Activated CD4-positive, alpha-beta T cell treated with anti-CD3 and anti-CD28 coated beads for 1 hour (primary cell): ENCODE measurements at places on chromosomes 6 and 20.

- DNase-seq: no peak
These were observed 102.7 kb upstream of the QKI start for GRCh38 chr6:163311830-163312229.

DNA sequence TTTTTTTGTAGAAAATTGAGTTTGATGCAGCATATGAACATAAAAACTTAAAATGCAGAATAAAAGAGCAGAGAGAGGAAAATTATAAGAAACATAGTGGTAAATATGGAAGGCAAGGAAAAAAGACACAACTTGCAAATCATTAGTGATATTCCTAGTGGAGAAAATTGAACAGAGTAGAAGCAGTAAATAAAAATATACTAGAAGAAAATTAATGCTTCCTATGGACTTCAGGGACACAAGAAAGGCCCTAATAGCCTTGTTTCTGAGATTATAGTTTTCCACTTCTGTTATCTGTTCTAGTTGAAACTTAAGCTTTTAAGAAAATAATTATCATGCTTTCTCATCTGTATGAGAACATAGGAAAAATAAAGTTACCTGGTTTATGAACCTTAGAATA, 25.6 kb upstream of the ADIG start:
- DNase-seq: no peak

GRCh38 chr20:5687884-5688283, 62.3 kb upstream of the SHLD1 start:
- no peak for DNase-seq

DNA sequence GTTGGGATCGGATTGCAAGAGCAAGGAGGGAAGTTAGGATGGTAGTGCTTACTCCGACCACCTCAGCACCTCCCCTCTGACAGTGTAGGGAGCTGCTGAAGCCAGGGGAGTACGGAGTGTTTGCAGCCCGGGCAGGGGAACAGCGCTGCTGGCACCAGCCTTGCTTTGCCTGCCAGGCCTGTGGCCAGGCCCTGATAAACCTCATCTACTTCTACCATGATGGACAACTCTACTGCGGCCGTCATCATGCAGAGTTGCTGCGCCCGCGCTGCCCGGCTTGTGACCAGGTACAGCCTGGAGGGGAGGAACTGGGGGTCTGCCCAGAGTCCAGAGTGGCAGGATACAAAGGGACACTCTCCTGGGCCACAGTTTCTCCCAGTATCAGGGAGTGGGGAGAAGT, 2.2 kb upstream of the TOMM6 start:
- no peak for DNase-seq

DNA sequence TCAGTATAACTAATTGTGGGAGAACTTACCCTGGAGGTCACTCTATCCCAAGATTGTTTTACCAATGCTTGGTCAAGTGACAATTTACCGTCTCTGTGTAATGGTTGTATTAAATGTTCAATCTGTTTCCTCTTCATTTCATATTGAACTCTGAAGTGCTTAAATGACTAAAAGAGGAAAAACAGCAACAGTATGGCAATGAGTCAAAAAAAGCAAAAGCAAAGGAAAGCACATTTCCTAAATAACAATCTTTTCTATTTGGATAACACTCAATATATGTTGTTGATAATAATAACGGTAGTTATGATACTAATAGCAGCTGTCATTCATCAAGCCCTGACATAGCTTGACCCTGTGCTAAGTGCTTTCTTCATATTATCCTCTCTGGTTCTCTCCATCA, 152.4 kb downstream of the SYNE1 start:
- DNase-seq: no peak

DNA sequence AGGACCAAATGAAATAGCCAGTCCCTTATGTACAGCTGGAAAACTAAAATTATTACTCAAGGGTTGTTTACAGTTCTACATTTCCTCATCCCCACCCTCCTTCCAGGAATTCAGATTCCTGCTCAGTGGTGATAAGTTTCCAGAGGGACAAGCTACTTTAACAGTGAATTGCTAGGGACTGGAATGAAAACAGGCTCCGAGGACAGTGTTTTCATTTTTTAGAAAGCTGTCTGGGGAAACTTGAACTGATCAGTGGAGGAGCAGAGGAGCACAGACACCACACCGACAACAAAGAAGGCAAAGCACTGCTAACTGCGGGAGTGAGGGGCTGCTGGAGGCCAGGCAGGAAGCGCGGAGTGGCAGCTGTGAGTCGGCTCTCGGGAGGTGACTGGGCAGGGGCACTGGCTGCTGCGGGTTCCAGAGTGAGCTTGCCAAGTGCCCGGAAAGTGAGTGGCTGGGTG, 322.2 kb downstream of the ESR1 start:
- no peak for DNase-seq
